ENCODE measurements at places on chromosomes 3 and 15.

DNA sequence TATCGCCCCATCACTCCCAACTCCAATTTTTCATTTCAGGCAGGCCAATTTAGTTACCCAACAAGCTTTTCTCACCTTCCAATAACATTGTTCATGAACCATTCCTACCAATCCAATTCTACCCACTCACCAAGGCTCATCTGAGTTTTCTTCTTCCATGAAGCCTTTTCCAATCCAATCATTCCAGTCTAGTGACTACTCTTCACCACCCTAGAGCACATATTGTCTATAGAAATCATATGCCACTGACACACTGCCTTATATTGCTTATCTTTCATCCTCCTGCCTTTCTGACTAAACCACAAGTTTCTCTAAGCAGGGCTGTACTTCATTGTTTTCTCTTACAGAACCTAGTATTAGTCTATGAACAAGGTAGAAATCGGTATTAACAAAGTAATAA lies 11.4 kb downstream of the CCDC14 start:
- DNase-seq = no peak

DNA sequence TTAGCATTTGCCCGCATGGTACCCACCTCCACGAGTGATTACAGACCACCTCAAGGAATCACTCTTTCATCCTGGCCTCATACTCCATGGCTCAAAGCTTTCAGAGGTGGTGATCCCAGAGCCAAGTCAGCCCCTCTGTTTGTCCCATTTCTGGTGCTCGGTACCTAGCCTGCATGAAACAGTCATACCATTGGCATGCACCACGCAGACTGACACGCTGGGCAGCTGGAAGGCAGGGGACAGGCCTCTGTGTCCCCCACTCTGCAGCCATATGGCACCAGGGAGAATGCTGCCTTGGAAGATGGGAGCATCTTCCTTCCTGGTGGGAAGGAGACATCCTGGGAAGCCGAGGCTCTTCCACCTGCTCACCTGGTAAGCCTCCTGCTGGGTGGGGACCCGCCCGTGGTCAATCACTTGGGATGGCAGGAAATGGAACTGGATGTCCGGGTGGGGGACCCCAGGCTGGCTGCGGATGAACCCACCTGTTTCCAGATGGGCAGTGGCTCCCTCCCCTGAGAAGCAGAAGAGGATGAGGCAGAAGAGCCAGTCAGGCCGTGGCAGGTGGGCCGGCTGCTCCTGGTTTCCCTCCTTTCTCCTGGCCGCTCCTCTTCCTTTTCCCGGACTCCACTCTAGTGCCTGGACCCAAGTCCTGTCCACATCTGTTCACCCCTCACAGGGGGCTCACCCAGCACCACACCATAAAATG lies 26.9 kb downstream of the CHDH start:
- no peak for DNase-seq

GRCh38 chr3:53794597-53794996 lies 51.6 kb downstream of the CHDH start:
- DNase-seq = no peak

- DNase-seq = no peak
Observed at GRCh38 chr3:106332129-106332528, 463.3 kb upstream of the CBLB start.

DNA sequence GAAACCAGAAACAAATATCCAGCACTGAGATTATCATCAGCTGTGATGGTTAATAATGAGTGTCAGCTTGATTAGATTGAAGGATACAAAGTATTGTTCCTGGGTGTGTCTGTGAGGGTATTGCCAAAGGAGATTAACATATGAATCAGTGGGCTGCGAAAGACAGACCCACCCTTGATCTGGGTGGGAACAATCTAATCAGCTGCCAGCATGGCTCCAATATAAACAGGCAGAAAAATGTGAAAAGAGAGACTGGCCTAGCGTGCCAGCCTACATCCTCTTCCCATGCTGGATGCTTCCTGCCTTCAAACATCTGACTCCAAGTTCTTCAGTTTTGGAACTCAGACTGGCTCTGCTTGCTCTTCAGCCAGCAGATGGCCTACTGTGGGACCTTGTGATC lies 869.5 kb downstream of the SI start:
- DNase-seq = no peak

DNA sequence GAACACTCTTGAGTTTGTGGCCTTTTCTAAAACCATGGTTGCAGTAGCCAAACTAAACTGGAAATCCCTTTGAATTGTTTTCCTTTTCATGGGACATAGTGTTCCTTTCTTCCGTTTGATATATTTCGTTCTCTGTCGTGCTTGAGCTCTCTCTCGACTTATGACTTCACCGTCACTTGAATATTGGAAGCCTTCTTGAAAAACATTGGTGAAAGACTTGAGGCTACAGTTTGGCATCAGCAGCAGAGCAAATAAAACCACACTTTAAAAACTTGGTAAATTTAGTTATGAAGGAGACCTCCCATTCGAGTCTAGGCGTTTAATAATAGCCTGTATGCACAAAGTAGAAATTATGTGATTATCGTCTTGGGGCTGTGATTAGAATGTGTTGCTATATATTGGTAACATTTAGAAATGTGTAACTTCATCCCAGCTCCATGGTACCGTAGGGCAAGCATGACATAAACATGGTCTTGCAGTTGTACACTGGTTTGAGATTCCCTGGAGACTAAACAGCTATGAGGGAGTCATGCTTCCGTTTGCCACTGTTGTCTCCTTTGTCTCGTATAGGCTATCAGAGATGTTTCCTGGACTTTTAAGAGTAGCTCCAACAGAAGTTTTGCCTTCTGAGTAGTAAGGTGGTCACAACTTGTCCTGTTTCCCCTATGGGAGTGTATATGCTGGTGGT lies 122.3 kb downstream of the PTPRG start:
- no peak for DNase-seq

DNA sequence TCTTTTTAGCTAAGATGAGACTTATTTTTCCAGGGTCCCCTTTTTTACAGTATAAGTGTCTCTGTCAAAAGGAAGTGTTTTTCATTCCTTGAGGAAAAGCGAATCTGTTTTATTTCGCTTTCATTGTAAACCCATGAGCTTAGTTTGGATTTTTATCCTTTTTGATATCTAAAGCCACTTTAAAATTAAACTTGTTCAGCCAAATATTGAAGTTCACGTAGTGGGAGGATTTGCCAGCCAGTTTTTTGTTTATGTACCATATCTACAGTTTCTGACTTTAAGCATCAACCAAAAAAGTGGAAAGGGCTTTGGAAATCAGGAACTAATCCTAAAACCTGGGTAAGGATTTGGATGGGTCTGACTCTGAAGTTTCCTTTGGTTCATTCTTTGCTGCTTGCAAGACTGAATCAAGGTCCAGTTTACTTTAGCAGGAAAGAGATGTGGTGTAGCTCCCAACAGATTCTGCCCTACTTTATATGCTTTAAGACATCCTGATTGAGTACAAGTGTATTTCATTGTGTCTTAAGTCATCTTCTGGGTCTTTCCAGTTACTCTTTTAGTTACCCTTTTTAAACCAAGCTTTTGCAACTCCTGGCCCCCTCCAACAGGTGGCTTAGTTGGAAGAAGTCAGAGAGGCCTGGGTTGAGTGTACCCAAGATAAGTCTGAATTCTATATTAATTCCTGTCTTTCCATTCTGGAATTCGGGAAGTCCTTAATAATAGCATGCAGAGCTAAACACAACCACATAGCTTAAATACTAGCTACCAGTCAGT lies 69.2 kb upstream of the LIMD1 start:
- DNase-seq = no peak

DNA sequence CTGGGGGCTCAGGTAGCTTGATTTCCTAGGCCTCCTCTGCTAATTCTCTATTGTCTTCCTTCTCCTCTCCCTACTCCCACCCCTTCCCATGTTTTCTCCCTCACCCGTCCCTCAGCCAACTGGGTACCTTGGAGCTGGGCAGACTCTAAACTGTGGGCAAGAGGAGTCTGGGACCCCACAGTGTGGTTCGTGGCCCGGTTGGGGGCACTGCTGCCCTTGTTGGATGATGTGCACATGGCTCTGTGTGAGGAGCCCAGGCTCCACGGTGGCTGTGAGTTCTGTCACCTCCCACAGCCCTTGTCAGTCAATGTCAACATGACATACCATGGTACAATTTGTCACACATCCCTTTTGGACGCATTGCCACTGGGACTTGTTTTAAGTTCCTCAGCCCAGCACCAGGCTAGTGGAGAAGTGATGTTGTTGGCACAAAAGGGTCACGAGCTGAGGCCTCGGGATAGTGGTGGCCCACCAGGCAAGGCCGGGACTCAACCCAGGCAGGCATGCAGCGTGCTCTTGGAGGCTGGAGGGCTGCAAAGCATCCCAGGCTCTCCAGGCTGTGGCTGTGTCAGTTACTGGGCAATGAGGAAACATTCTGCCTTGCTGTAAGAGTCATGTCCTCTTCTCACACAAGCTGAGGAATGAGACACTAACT lies 142.3 kb downstream of the TLE3 start:
- no peak for DNase-seq

- DNase-seq = no peak
Observed at GRCh38 chr3:45632956-45633355, 38.4 kb downstream of the LIMD1 start.

- no peak for DNase-seq
Observed at GRCh38 chr3:194069421-194070219, 66.3 kb upstream of the HES1 start.

DNA sequence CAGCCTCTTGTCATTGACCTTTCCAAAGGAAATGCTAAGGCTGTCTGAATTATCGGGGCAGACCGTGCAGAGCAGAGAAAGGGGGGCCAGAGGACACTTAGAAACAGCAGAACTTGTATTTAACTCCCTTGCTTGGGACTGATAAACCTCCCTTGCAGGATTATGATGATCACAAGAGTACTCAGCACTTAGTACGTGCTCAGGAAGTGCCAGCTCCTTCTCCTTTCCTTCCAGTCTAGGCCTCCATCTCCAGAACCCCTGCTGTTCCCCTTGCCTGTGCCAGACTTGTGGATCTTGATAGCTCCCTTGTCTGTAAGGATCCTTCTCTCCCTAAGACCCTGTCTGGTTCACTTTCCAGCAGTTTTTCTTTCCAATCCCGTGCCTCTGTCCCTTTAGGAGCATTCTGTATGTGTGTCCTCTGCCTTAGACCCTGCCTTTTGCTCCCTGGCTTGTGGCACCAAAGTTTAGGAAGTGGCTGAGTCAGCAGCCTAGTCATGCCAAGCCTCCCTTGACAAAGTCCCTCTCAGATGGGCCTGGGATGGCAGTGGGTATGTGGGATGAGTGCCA lies 747 bp downstream of the SORD start:
- no peak for DNase-seq

GRCh38 chr3:128435058-128435457 lies 31.6 kb downstream of the DNAJB8 start:
- no peak for DNase-seq

DNA sequence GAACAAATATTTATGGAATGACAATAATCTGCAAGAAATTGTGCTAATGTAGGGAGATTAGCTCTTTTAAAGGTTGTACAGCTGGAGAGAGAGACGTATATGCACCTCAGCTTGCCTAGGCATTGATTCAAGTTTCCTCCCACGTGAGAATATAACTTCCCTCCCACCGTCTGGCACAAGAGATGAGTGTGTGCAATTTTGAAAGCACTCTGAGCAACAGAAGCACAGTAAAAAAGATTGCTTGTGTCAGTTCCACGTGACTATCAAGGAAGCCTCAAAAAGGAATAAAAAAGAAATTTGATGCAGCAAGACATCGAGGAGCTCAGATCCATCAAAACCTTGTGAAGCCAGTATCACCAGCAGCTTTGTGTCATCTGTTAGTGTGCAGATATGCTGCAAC lies 435.3 kb downstream of the TUSC7 start:
- no peak for DNase-seq

- no peak for DNase-seq
Observed at GRCh38 chr15:81516461-81516860, 142.4 kb upstream of the TMC3 start.

DNA sequence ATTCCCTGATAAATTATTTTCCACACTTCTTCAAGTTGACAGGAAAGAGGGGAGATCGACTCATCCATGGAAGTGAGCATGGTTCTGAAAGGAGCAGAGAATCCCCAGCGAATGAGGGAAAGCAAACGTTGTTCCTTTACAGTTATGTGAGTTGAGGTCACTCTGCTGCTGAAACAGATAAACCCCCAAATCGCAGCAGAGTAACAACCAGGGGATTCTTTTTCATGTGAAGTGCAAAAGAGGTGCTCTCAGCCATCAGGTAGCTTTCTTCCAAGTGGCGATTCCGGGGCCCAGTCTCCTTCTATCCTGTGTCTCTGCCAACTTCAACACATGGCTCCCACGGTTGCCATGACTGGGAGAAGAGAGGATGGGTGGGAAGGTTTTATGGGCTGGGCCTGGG lies 28.2 kb downstream of the MEX3B start:
- no peak for DNase-seq

DNA sequence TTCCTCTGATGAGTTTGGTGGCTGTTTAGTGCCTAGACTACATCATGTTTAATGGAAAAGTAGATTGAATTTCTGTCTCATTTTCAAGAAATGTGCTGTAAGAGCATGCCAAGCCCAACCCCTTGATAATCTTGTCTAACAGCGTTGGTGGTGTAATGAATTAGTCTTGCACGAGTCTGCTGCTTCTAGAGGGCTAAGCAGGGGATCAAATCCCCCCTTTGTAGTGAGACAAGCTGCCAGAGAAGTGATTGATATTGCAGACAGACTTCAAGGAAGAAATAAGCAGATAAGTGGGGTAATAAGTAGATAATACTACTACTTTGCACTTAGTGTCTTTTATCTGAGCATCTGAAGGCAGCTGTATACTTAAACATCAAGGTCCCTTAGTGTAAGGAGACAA lies 141.4 kb downstream of the TP63 start:
- DNase-seq = no peak

GRCh38 chr15:31153531-31153930 lies 52.0 kb upstream of the TRPM1 start:
- DNase-seq = no peak

DNA sequence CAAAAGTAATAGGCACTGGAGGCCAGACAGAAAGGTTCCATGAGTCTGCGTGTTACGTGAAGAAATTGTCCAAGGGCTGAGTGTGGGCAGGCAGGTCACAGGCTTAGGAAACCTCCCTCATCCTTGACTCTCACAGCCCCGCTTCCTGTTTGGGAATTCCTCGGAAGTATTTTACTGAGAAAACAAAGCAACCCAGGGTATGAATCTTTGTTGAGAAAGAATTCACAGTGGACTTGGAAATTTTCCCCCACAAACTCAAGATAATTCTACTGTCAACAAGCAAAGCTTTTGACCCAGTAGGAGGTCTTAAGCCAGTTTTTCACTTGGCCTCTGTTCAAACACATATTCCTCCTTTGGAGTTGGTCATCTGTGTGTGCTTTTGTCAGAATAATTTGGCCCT lies 377.1 kb upstream of the TPM1 start:
- DNase-seq = no peak

DNA sequence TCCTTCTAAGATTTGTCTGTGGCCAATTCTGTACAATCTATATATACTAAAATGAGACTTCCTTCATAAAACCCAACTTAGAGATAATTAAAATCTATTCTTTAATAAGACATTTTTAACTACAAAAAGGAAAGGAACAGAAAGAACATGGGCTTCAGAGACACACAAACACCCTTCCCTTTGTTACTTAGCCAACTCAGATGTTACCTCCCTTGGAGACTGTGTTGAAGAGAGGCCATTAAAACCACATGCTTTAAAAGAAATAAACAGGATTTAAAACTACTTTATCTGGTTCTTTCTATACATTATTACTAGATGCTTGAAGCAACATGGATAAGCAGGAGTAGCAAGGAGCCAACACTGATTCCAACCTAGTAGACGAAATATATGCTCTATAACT lies 42.0 kb downstream of the LRRFIP2 start:
- DNase-seq = no peak

GRCh38 chr3:50154840-50155490 lies at the start of gene SEMA3F:
Gene SEMA3F (plus strand): TSS chr3:50155324. CDS start chr3:50159623, 4,299 bp downstream.
- peak; percentile 66 for DNase-seq

- no peak for DNase-seq
Observed at GRCh38 chr3:45579251-45579650, 15.3 kb upstream of the LIMD1 start.

All from activated effector memory CD4-positive, alpha-beta T cell treated with Interleukin-2 at 50 U/mL for 16 hours (primary cell).